ENCODE measurements at places on chromosomes 1 and 21.

- peak; percentile 31 for DNase-seq
Measured at GRCh38 chr21:37139902-37140301, 66.8 kb downstream of the TTC3 start.

- no peak for DNase-seq
Measured at GRCh38 chr1:19645411-19646251, 1.5 kb downstream of the NBL1 start.

GRCh38 chr1:57874418-57874877 is 450.6 kb upstream of the DAB1 start:
- DNase-seq, result no peak

- no peak for DNase-seq
Measured at GRCh38 chr1:25148673-25149300, 83.5 kb downstream of the SYF2 start.

All from hepatic stellate cell (primary cell).